ENCODE measurements at places on chromosomes 16 and 17. TPM values are rescaled to one million over a fixed set of nuclear protein-coding genes. Genes with fewer than 3 reads are reported as not detected.

DNA sequence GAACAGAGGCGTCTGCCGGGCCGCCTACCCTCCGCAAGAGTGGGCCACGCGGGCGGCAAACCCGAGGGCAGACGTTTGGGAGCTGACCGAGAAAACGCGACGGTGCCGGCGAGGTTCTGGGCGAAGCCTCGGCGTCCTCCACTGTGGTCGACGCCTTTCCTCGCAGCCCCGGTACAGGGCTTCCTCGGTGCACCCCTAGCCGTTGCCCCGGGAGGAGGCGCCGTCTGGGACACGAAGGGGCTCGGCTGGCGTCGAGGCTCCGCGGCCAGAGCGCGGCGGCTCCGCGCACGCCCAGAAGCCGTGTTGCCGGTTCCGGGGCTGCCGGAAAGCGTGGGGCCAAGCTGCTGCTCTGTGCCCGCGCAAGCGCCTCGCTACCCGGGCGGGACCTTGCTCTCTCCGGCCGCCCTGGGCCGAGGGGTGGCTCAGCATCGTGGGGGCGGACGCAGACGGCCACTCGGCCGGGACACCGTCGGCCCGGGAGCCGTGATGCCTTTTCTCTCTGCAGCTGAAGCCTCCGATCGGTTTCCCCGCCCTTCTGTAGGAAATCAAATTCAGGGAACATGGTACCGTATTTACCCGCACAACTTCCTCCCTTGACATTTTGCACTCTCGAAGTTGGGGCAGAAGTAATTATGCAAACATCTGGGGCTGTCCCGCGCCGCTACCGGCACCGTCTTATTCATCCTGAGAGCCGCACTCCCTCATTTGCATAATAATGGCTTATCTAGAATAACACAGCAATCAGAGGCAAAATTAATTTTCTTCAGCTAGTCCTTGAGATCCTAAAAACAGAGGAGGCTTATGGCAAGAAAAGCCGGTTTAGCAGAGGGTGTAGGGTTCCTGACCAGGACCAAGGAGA is 7.3 kb upstream of the CBX8 start:
- DNase-seq = no peak

The PERCC1 gene
- not detected for total RNA-seq

GRCh38 chr17:66494023-66494803 is 191.8 kb downstream of the PRKCA start:
- no peak for DNase-seq

- DNase-seq = no peak
Observed at GRCh38 chr16:14241631-14242030, 170.5 kb downstream of the MRTFB start.

GRCh38 chr17:40069751-40070708 is 7.3 kb downstream of the THRA start:
- peak; percentile 69 for DNase-seq

DNA sequence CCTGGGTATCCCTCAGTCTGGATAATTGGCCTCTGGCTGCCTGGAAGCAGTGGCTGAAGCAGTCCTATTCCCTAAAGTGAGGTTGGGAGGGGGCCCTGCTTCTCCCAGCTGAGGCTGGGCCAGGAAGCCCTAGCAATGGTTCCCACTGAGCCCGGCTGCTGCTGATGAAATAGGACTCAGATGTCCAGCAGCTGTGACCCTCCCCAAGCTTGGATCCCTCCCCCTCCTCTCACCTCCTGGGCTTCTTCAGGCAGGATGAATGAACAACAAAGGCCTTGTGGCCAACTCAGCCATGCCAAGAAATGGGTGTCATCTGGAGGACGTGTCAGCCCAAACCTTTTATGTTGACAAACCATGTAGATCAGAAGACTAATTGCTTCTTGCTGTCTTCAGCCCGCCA is 42.0 kb downstream of the AXIN2 start:
- no peak for DNase-seq

- peak; percentile 77 for DNase-seq
Observed at GRCh38 chr17:32253117-32253611, 12.5 kb upstream of the RHBDL3 start.

The NPIPB6 gene
- 1.4 TPM for total RNA-seq

The KRT24 gene
- not detected for total RNA-seq

The BCL6B gene
- 9.6 TPM for total RNA-seq

GRCh38 chr16:56931271-56931891 is 561 bp upstream of the HERPUD1 start:
- DNase-seq = peak; percentile 22

GRCh38 chr16:67040906-67041305 is 12.0 kb downstream of the CBFB start:
- no peak for DNase-seq

DNA sequence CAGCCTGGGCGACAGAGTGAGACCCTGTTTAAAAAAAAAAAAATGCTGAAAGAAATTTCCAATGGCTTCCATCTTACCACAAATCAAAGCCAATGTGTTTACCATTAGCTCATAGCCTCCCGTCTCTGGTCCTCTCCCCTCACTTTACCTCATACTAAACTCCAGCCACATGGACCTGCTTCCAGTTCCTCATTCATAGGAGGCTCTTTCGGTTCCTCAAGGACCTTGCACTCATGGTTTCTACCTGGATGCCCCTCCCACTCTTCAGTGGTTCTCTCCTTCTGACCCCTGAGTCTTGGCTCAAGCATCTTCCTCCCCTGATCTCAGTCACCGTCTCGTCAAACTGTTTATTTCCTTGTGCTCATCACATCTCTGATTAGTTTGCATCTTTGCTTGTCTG is 3.8 kb upstream of the DEF8 start:
- DNase-seq = no peak

The CCL4 gene
- total RNA-seq = 15.8 TPM

GRCh38 chr16:15434079-15434424 is 336 bp upstream of the BMERB1 start:
- no peak for DNase-seq

GRCh38 chr17:43864161-43864984 is 17.4 kb downstream of the CD300LG start:
- DNase-seq = no peak

The CNEP1R1 gene
- total RNA-seq = 16.6 TPM

The FAM234A gene
- 180 TPM for total RNA-seq

The SCGB1C2 gene
- total RNA-seq = not detected

DNA sequence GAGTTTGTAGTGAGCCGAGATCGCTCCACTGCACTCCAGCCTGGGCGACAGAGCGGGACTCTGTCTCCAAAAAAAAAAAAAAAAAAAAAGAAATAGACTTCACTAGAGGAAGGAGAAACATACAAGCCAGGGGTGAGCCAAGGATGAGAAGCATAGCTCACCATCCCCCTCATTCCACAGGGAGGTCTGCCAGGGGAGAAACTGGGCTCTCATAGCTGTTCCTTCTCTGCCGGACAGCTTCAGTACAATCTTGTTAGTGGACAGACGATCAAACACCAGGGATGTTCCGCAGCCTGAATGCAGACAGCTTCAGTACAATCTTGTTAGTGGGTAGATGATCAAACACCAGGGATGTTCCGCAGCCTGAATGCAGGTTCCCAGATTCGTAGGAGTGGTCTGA is 509.6 kb downstream of the CDH13 start:
- DNase-seq = no peak

DNA sequence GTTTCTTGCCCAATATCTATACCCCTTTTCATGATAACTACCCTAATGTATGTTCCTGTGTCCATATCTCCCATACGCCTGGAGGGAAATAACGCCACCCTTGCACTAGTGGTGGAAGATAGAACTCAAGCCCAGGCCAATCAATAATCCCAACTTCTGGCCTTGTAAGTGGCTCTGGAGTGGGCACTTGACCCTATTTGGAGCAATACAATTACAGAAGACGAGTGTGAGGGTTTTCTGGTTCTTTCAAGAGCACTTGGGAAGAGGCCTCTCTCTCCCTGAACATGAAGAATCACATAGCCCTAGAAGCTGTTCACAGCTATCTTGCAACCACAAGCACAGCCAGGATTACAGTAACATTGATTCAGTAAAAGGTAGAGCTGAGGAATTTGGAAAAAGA is 217.9 kb downstream of the RAB11FIP4 start:
- DNase-seq = no peak

DNA sequence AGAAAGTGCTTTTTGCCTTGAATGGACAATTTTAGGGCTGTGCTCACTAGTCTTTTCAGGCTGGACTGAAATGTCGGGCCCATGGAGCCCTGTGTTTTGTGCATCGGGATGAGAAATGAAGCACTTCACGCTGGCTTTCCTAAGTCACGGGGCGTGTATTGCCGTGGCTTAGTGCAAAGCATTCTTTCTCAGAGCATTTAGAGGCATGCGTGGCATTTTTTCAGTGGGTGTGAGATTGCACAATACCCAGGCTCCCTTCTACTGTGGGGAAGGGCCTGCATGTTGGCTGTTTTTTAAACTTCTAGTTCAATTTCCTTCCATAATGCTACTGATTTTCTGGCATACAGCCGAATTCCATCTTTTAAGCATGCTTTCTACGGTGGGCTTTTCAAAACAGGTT is 12.6 kb upstream of the POLR3E start:
- no peak for DNase-seq

The MYH2 gene
- 0.05 TPM for total RNA-seq

DNA sequence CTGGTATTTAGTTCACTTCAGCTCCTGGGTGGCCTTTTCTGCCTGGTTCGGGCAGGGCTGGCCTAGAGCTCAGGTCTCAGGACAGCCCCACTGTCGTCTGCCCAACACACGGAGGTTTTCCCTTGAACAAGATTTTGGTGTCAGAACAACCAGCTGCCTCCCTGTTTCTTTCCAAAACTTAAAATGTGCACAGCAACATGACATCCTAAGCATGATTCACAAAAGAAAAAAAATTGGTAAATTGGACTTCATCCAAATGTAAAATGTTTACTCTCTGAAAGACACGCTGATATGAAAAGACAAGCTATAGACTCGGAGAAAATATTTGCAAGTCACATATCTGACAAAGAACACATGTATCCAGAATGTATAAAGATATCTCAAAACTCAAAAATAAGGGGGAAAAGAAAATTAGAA is 197.8 kb upstream of the CHMP6 start:
- no peak for DNase-seq

DNA sequence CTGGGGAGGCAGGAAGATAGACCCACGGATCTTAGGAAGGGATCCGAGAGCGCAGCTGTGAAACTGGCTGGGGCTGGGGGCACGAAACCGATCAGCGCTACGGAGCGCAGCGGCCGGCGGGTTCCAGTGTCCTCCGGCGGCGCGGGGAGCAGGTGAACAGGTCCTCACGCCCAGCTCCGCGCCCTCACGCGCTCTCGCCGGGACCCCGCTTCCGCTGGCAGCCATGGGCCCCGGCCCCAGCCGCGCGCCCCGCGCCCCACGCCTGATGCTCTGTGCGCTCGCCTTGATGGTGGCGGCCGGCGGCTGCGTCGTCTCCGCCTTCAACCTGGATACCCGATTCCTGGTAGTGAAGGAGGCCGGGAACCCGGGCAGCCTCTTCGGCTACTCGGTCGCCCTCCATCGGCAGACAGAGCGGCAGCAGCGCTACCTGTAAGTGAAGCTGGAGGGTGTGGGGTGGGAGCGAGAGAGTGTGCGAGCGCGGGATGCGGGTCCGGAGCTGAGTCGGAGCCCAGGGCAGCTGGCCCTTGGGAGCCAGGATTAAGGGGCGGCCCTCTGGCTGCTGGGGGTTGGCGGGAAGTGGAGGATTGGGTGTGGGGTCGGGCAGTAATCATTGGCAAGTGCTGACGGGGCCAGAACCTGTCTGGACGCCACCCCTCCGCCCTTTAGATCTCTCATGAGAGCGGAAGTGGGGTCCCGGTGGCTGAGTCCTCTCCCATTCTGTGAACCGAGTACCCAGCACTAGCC is 479 bp downstream of the ITGA3 start:
- peak; percentile 59 for DNase-seq

DNA sequence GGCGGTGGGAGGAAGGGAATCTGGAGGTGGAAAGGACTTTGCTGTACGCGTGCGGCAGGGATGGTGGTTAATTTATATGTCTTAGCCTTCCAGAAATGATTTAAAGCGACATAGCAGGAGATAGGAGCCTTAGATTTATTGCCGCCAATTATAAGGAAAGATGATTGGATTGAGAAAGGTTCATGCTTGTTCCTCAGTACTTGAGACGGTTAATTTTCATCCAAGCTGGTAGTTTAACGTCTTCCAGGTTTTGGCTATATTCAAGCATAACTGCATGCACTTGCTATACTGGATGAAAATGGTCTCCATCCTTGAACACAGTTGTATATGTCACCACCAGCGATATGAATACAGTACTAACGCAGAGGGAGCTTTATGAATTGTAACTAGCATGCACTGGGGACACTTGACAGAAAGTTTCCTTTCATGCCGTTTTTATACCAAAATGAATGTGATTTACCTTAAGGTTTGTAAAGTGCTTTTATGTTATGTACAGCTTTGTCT is 610 bp upstream of the PEX12 start:
- DNase-seq = no peak

The KRT39 gene
- total RNA-seq = not detected

The TNFRSF13B gene
- total RNA-seq = not detected

- DNase-seq = no peak
Observed at GRCh38 chr16:53530046-53530445, 27.0 kb upstream of the AKTIP start.

DNA sequence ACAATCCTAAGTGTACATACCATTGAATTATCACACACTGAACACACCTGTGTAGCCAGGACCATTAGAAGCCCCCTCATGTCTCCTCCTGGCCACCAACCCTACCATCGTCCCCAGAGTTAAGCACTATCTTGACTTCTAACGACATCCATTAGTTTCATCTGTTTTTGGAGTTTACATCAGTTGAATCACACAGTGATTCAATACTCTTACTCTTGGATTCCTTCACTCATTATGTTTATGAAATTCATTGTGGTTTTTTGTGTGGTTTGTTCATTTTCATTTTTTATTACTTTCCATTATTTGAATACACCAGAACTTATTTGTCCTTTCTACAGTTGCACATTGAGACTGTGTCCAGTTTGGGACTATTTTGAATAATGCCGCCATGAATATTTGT is 13.6 kb downstream of the DRC7 start:
- no peak for DNase-seq

- DNase-seq = no peak
Observed at GRCh38 chr17:17729620-17730249, 48.5 kb downstream of the RAI1 start.

The SRCAP gene
- 42.2 TPM for total RNA-seq

- no peak for DNase-seq
Observed at GRCh38 chr17:77684803-77685798, 273.4 kb upstream of the TNRC6C start.

The KRTAP2-3 gene
- total RNA-seq = not detected

- no peak for DNase-seq
Observed at GRCh38 chr16:75566758-75567255, 628 bp downstream of the GABARAPL2 start.

Data from heart right ventricle (tissue), 16 donors.